ENCODE measurements at places on chromosomes 5 and 9.

- DNase-seq: no peak
Measured at GRCh38 chr5:1555011-1555807, 31.4 kb upstream of the LPCAT1 start.

- DNase-seq: no peak
Measured at GRCh38 chr9:89854715-89855475, 250.1 kb downstream of the GADD45G start.

DNA sequence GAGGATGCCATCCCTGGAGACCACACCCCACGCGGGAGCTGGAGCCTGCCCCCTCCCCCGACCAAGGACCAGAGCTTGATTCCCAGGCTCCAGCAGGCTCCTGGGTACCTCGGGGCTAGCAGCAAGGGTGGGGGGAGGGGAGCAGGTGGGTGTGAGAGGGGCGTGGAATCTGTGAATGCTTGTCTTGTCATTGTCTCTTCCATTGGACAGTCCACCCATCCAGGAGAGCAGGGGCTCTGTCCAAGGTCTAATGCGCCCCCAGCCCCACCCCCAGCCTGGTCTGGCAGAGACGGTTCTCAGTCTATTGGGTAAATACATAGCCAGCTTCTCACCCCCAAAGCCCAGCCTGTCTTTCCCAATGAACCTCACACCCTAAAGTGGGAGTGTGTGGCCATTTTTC is 22.8 kb downstream of the URM1 start:
- DNase-seq: no peak

DNA sequence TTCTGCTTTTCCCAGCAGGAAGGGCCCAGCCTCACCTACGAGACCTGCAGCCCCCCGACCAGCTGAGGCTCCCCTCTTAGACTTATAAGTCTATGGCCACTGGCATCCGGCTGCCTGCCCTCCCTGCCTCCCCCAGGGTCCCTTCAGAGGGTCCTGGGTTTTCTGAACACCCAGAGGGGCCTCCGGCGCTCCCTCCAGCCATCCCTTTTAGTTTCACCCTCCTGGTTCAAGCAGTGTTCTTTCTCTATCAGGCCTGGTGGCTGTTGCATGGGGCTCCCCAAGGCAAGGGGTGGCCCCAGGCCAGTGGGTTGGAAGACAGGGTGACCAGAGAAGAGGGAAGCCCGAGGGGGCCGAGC is 21.8 kb downstream of the GOLGA2 start:
- no peak for DNase-seq

DNA sequence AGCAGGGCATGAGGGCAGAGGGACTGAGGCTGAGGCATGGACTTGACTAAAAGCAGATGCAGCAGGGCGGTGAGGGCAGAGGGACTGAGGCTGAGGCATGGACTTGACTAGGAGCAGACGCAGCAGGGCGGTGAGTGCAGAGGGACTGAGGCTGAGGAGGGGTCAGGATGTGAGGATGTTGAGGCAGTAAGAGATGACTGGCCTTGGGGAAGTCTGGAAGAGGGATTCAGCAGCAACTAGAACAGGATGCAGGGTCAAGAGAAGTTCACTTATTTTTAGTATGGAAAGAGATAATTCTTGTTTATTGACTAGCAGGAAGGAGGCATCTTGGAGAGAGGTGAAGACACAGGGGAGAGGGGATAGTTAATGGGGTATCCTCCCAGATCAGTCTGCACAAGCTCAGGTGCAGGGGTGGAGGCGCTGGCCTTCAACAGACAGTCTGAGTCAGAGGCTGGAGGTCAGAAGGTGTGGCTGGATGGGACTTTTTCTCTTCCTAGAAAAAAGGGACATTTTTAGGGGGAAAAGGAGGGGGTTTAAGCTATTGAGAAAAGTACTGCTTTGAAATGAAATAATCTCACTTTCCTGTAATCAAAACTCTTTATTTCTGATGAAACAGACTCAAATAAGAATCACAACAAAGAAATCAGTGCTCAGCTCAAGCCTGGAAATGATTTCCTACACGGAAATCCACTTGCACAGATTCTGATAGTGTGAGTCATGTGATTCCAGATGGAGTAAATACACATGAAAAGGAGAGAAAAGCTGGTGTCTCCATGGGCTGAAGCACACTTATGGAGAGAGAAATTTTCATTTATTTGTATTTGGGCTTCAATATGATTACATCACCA is 130.9 kb downstream of the PALM2AKAP2 start:
- no peak for DNase-seq

- no peak for DNase-seq
Measured at GRCh38 chr5:87138091-87138805, 129.4 kb upstream of the RASA1 start.

GRCh38 chr5:17219006-17219422 is 1.6 kb downstream of the BASP1 start:
- DNase-seq: peak; percentile 34

DNA sequence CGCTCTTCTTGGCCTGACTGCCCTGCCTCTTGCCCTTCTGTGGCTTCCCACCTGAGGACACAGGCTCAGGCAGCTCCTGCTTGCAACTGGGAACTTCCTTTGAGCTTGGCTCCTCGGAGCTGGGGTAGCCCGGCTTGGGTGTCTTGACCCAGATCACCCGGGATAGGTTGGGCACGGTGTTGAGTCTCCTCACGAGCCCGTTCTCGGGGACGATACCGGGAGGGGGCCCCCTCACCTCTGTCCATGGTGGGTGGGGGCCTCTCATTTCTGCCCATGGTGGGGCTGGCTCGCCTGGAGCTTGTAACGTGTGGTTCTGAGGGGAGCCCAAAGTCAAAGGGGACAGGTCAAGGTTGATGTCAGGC is 7.8 kb upstream of the DDX41 start:
- DNase-seq: no peak

DNA sequence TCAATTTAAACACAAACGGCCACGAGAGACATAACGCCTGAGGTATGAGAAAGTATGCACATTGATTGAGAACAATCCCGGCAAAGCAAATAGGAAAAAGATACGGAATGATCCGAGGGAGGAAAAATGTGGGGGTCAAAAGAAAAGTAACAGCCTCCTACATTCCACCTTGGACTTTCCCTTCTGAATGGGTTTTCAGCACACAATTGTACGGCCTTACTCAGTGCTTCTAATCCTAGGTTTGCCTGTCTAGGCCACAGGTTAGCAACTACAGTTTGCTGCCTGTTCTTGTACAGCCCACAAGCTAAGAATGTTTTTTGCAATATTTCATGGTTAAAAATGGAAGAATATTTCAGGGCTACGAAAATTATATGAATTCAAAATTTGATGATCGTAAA is 46.2 kb upstream of the RNF20 start:
- no peak for DNase-seq

- peak; percentile 25 for DNase-seq
Measured at GRCh38 chr9:96087669-96088299, 212.3 kb downstream of the ERCC6L2 start.

DNA sequence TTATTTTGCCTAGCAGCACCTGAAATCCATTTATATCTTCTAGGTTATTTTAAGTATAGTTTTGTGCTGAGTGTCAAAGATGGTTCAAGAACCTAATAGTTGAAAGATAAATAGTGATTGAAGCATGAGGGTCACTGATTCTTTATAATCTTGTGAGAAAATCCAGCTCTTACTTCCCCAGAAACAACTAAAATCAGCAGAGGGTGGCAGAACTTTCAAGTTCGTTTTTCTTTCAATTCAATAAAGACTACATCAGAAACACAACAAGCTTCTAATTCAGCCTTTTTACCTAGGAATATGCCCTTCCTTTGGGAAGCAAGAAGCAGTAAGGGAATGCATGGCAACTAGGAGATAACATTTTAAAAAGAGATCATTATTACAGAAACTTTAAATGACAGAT is 202.6 kb downstream of the KIAA0825 start:
- DNase-seq: no peak

DNA sequence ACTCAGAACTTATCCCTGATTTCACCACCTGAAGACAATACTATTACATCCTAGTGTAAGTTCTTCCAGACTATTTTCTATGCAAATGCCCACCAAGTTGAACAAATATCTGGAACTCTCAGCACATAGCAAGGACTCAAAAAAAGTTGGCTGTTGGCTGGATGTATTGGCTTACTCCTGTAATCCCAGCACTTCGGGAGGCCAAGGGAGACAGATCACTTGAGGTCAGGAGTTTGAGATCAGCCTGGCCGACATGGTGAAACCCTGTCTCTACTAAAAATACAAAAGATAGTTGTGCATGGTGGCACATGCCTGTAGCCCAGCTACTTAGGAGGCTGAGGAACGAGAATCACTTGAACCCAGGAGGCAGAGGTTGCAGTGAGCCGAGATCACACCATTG is 15.0 kb upstream of the VPS13A start:
- DNase-seq: no peak

- no peak for DNase-seq
Measured at GRCh38 chr5:178334861-178335260, 102.3 kb upstream of the PHYKPL start.

DNA sequence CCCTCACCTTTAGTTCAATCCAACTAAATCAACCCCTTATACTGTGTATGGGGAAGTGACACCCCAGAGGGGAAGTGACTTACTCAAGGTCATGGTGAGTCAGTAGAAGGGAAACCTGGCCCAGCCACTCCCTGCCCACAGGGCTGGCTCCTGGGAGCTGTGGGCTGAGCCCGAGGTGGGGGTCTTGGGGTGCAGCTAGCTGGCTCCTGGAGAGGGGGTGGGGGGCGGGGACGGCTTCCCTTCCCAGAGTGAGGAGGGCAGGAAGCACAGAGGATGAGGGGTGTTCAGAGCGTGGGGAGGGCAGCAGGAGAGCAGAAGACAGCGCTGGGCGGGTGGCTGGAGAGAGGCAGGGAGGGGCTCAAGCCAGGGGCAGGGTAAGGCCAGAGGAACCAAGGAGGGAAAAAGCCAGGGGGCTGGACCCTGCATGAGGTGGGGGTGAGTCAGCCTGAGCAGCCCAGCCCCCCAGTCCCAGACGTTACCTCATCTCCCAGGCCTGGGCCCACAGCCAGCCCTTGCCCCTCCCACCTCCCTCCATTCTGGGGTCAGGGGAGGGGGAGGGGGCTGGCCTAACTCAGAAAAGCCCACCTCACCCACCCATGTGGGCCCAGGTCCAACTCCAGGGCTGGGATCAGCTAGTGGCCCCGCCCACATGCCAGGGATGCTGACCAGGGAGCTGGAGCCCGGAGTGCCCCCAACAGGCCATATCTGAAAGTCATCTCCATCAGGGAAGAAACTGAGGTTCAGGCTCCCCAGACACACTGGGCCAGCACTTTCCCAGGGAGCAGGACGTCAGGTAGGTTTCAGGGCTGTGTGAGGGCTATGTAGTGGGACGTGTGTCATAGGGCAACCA is 2.8 kb downstream of the PDLIM7 start:
- no peak for DNase-seq

DNA sequence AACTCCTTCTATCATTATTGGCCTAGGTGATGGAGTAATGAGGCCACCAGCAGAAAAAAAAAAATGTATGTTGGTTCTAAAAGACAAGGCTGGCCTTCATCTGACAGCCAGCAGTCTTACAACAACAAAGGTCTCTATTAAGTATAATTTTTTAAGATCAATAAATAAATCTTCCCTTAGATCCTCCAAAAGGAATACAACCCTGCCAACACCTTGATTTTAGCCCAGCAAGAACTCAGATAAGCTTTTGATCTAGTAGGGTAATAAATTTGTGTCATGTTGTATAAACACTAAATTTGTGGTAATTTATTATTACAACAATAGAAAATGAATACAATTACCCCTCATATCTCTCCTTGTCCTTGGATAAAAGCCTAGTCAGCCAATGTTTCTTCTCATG is 633.2 kb upstream of the FAM174A start:
- DNase-seq: no peak

DNA sequence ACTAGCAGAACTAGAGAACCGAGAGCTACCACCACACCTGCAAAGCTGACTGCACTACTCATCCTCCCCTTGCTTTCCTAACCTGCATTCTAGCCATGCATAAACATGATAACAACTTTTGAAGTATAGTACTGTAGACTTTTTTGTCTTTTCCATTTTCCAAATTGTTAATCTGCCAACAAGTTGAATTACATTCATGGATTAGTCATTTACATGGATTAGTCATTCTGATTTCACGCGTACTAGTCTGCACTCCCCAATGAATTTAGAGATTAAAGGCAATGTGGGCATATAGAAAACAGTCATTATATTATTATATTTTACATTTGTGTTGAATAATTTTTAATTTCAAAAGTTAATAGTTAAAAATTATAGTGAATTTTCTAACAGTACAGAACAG is 81.4 kb downstream of the EDIL3 start:
- no peak for DNase-seq

- DNase-seq: no peak
Measured at GRCh38 chr9:33289496-33289895, 820 bp upstream of the NFX1 start.

GRCh38 chr9:4666042-4666699 is at the start of gene SPATA6L:
TSS of gene SPATA6L (minus strand) at chr9:4666480. CDS start at chr9:4666250, 230 bp downstream.
- DNase-seq: peak; percentile 24

GRCh38 chr5:72436796-72437471 is 70.3 kb downstream of the ZNF366 start:
- DNase-seq: no peak

DNA sequence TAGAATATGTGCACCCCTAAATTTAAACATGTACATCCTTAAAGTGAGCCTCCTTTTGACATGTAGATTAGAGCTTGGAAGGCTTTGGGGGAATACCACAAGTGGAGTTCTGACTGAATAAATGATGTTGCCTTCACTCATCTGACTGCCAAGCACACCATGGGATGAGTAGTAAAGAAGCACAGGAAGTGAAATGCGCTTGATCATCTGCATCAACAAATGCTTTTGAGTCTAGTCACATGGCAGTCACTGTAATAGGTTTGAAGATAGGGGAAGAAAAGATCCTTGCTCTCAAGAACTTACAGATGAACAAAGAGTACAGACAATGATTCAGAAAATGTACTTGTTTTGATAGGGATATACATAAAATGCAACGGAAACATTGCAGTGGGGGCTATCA is 62.0 kb upstream of the STARD4 start:
- no peak for DNase-seq

GRCh38 chr9:19331877-19332276 is 48.2 kb downstream of the RPS6 start:
- no peak for DNase-seq

- DNase-seq: no peak
Measured at GRCh38 chr5:142078221-142078620, 30.4 kb upstream of the NDFIP1 start.

Measured in progenitor cell of endocrine pancreas (in vitro differentiated cells).